ENCODE measurements at places on chromosomes 5 and 9.

DNA sequence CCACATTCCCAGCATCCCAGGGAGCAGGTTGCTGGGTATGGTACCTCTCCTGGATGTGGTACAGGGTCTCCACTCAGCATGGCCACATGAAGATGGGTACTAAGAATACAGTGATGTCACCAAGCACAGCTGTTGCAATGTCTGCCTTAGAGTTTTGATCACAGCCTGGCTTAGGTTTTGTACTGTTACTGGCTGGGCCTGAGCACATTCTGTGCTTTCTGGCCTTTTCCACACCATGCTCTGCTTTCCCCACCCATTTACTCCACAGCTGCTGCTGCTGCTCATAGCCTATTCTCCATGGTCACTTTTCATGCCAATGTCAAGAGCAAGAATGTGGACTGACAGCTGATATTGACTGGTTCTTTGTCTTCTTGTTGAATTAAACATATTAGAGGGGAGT is 481.9 kb downstream of the ARHGEF28 start:
- no peak for DNase-seq

- DNase-seq = no peak
These were observed 8.3 kb upstream of the CCNO start for GRCh38 chr5:55241746-55242145.

DNA sequence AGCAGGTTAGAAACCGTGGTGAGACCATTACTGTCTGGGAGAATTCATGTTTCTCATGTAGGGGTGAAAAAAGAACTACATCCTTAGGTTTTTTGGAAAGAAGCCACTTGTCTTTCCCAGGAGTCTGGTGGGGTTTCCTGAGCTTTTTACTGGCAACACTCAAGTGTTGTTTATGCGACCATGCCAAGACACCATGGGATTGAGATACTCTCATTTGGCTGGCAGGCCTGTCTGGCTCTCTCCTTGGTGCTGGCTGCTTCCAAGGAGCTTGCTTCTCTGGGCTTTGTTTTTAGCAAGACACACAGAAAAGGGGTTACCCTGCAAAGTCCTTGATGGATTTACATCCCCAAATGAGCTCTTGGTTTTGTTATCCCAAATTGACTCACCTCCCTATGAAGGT is 80.9 kb upstream of the ISL1 start:
- no peak for DNase-seq

DNA sequence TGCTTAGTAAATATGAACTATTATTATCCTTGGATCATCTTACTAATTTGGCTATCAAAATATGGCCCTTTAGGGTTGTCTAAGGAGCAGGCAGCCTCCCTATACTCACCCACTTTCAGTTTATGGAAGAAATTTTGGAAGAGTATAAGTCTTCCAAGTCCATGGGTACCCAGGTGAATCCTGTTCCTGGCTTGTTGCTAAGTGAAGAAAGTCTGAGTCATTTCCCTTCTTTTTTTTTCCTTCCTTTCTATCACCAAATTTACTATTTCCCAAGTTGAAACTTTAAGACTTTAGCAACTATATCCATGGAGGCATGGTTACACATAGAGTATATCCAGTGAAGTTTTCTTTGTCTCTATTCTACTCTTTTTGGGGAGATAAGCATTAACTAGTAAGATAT is 184.0 kb upstream of the ACTBL2 start:
- no peak for DNase-seq

- DNase-seq = no peak
These were observed 140.4 kb downstream of the GABBR2 start for GRCh38 chr9:98568234-98568908.

GRCh38 chr5:97797994-97798451 is 615.0 kb upstream of the RIOK2 start:
- DNase-seq = no peak

- DNase-seq = peak; percentile 7
These were observed 38.6 kb upstream of the SRP19 start for GRCh38 chr5:112822456-112822855.

DNA sequence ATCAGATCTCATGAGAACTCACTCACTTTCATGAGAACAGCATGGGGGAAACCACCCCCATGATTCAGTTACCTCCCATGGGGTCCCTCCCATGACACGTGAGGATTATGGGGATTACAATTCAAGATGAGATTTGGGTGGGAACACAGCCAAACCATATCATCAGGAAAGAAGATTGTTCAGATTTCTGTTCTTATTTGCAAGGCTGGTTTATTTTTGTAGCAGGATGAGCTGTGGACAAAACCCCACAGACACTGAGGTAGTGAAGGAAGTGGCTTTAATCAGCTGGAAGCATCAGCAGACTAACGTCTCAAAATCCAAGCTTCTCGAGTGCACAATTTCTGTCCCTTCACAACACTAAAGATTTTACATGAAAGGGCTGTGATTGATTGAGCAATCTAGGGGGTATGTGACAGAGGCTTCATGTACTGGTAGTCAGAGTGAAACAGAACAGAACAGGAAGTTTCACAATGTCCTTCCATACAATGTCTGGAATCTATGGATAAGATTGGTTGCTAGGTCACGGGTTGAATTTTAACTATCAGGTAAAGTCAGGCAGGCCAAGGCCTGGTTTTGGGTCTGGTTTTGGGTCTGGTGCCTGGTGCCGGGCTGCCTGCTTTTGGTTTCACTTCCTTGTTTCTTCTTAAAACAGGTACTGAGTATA is 91.3 kb upstream of the ZNF366 start:
- DNase-seq = no peak

GRCh38 chr5:170639221-170639925 is 135.6 kb downstream of the KCNIP1 start:
- DNase-seq = no peak

- no peak for DNase-seq
These were observed 142.5 kb downstream of the DENND1A start for GRCh38 chr9:123787416-123787815.

DNA sequence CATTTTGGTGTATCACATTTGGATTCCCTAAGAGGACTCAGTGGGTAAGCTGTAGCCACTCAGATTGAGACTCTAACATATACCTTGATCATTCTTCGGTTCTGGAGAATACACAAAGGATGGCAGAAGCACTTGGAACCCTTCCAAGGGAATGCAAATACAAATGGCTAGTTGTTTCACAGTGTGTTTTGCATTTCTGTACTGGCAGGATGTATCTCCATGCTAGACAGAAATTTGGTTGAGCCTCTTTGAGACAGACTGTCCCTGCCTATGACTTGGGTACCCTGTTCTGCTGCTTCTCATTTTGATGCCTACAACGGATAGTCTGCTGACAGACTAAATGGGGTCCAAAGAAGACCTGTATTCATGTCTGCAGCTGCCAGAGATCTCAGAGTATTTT is 273.5 kb downstream of the TMEM38B start:
- DNase-seq = no peak

Measured in AG09319 (cell line).